Activated naive CD4-positive, alpha-beta T cell (primary cell): ENCODE measurements at places on chromosomes 5 and 9.

- no peak for DNase-seq
These were observed 14.0 kb downstream of the ARL14EPL start for GRCh38 chr5:116046261-116046660.

GRCh38 chr5:17415321-17415758 lies 82.7 kb upstream of the TAF11L2 start:
- no peak for DNase-seq

DNA sequence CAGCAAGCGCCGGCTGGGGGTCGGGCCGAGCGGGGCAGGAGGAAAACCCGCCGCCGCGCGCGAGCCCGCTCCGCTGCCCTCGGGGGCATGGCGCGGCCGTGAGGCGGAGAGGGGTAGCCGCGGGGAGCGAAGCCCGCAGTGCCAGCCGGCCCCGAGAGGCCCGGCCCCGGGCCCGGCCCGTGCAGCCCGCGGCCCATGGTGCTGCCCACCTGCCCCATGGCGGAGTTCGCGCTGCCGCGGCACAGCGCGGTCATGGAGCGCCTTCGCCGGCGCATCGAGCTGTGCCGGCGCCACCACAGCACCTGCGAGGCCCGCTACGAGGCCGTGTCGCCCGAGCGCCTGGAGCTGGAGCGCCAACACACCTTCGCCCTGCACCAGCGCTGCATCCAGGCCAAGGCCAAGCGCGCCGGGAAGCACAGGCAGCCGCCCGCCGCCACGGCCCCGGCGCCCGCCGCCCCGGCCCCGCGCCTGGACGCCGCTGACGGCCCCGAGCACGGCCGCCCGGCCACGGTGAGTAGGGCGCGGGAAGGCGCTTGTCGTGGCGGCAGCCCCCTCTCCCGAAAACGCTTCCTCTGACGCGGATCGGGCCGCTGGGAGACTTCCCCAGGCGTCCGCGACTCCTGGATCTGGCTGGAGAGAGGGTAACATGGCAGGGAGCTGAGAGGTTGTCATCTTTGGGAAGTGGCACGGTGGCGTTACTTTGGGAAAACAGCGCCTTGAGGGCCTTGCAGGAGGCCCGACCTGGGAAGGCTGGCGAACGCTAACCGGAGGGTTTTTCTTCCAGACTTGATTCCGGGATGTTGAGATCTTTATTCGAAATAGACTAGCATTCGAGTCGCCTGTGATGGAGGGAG lies 523 bp downstream of the MAML1 start:
- DNase-seq, result peak; percentile 28

- no peak for DNase-seq
These were observed 417.8 kb downstream of the TMEM161B start for GRCh38 chr5:87850843-87851242.

DNA sequence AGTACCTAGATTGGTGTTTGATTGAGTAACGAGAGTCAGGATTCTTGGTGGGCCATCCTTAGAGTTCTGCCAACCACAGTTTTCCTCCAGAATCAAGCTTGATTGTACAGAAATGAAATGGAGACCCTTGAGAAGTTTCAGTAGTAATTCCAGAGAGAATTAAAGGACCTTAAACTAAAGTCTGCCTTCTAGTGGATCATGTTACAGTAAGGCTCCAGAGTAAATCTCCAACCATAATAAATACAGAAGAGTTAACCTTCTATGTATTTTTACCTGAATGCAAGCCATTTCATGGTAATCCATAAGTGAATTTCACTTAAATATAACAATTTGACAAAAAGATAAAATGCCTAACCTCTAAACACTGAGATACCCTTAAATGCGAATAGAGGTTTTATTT lies 53.0 kb upstream of the CNTLN start:
- no peak for DNase-seq

- no peak for DNase-seq
These were observed 132.0 kb upstream of the NFIB start for GRCh38 chr9:14445946-14446345.

DNA sequence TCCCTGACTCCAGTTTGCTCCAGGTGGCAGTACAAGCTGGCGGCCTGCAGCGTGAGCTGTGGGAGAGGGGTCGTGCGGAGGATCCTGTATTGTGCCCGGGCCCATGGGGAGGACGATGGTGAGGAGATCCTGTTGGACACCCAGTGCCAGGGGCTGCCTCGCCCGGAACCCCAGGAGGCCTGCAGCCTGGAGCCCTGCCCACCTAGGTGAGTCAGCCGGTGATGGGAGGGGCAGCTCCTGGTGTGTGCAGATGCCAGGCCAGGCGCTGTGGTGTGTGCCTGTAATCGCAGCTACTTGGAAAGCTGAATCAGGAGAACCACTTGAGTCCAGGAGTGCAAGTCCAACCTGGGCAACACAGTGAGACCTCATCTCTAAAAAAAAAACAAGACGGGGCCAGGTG lies 10.0 kb upstream of the CACFD1 start:
- DNase-seq, result no peak

GRCh38 chr5:137492331-137492730 lies 6.8 kb downstream of the SPOCK1 start:
- no peak for DNase-seq

- no peak for DNase-seq
These were observed 90.8 kb downstream of the PLPPR1 start for GRCh38 chr9:101119206-101119819.

GRCh38 chr9:127644146-127644827 lies 32.2 kb downstream of the STXBP1 start:
- no peak for DNase-seq

- no peak for DNase-seq
These were observed 29.1 kb upstream of the GRIA1 start for GRCh38 chr5:153461341-153461740.

GRCh38 chr5:143698574-143698973 lies 113.4 kb upstream of the HMHB1 start:
- DNase-seq, result no peak

DNA sequence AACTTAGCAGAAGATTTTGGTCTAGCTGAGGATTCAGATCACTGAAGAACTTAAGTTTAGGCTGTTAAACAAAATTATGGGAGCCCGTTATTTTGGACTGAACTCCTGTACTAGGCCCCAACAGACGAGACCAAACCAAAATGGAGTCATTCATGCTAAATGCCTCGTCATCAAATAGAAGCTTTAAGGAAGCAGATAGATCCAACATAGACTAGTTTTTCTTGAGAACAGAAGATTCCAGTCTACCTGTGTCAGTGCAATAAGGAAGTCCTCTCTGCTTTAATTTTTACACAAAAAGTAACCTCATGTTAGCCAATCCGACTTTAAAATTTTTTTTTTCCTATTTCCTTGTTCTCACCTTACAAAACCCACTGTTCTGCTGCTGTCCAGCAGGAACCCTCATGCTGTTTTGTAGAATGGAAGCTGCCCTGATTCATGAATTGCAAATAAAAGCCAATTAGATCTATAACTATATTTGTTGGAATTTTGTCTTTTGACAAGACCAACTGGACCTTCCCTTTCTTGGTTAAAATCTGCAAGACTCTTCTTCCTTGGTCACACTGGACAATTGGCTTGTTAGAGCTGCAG lies 29.0 kb upstream of the GOLM1 start:
- no peak for DNase-seq

DNA sequence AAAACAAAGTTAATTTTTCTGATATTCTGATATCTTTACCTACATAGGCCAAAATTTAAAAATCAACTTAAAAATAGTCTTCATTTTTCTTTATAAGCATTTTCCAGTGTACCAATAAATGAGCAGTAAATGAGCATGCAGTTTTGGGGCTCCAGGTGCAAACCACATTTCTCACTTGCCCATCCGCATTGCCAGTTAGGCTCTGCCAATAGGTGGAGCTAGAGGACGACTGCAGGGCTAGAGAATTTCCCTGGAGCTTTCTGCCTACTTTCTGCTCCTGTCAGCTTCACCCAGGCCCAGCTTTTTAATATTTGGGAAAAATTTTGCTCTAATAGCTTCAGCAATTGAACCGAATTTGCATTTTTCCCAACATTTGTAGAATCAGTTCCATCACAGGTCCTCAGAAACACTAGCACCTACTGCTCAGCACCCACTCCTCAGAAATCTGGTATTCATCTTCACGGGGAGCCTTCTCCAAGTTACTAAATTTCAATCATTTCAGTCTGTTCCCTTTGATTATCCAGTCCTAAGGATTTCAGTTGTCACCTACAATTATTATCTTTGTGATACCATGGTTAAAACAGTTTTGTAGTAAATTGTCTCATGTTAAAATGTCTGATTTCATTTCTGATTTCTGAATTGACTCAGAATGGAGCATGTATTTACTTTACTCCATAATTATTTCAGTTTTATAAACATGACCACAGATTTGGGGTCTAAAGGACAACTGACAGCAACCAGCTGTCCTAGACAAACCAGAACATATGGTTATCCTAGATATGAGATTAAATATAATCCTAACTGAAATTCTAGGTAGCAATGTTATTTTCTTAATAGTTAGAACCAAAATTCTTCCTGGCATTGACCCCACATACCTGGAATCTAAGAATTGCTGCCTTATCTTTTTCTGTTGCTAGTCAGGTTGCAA lies 104.6 kb upstream of the FAM174A start:
- DNase-seq, result peak; percentile 0
